ENCODE measurements at places on chromosomes 5 and 9.

GRCh38 chr5:176541338-176542134, 4.3 kb upstream of the RNF44 start:
- peak; percentile 74 for DNase-seq

DNA sequence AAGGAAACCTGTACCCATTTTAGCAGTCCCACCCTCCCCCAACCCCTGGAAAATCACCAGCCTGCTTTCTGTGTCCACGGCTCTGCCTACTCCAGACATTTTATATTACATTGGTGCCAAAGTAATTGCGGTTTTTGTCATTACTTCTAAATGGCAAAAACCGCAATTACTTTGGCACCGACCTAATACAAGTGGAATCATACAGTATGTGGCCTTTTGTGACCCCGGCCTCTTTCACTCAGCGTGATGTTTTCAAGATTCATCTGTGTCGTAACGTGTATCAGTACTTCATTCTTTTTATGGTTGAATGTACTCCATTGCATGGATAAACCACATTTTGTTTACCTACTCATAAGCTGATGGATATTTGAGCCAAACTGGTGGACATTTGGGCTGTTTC, 9.7 kb upstream of the ORM1 start:
- DNase-seq: no peak

- DNase-seq: no peak
Observed at GRCh38 chr5:32088214-32088613, 85.9 kb downstream of the GOLPH3 start.

DNA sequence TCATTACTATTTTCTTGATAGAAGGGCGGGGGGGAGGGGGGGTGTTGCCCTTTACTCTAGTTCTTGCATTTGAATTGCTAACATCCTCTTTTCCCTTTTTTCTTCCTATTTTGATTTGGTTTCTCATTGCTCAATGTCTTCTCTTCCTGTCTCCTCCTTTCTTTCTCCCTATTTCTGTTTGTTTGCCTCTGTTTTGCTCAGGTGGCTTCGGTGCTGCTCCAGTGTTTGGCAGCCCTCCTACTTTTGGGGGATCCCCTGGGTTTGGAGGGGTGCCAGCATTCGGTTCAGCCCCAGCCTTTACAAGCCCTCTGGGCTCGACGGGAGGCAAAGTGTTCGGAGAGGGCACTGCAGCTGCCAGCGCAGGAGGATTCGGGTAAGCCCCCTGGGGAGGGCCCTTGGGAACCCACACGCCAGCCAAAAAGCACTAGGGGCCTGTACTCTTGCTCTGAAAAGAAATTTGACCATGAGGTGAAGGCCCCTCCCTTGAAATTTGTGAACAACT, 48.3 kb downstream of the FAM78A start:
- no peak for DNase-seq

DNA sequence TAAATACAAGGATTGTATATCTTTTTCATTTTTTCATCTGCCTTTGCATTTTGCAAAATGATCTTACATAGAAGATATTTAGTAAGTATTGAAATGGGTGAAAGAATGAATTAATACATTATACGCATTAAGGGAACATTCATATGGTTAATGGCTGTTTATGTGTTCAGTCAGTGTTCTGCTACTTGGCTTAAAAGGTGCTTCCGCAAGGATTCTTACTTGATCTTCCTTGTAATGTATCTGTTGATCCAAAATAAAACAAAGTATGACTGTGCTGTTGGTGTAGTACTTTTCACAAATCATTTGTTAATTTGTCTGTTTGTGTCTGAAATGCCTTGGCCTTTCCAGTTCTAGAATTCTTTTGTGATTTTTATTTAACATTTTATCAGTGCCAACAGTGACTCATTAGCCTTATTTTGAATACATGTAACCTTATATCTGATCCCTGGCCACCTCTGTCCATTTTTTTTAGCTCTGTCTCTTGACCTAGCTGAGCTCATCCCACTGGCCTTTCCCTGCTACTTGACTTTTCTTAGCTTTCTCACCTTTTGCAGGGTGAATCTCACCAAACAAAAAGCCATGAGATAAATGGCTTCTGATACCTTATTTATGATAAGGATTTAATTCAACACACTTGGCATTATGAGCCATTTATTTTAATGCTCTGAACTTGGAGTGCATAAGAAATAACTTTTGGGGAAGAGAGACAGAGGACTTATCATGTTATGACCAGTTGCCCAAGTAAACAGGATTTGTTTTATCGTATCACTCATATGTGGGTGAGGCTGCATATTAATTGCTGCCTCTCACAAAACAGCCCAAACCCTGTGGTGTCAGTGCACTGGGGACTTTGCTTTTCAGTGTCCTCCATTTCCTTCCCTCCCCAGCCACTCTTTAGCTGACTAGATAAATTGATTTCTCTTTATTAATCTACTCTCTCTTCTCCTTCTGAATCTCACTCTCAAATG, 340.3 kb downstream of the KDM4C start:
- DNase-seq: no peak

DNA sequence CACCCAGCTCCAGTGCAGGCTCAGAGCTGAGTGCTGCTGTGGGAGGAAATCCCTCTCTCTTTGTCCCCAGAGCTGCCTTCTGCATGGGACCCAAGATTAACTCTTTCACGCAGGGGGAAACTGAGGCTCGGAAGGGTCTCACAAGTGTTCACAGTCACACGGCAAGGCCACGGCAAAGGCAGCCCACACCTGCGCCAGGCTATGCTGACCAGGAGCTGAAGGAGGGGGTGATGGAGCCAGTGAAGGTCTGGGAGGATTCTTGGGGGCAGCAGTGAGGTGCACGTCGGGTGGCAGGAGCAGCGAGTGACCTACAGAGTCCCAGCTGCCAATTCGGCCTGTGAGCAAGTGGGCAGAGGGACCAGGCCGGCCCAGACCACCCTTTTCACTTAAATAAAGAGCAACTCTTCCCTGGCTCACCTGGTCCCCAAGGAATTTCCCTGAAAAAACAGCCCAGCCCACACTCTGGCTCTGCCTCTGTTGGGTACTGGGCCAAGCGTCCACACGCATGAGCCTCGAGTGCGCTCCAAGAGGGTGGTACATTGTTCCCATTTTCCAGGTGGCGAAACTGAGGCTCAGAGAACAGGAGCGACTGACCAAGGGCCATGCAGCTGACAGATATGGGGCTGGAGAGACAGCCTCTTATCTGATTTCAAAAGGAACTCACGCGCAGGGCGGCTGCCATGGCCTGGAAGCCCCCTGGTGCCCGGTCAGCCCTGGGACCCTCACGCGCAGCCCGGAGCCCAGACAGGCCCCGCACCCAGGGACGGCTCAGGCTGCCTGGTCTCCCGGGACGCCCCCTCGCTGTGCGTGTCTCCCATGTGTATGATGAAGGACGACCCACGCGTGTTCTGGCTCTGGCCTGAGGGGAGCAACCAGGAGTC, 28.2 kb downstream of the SARDH start:
- no peak for DNase-seq

DNA sequence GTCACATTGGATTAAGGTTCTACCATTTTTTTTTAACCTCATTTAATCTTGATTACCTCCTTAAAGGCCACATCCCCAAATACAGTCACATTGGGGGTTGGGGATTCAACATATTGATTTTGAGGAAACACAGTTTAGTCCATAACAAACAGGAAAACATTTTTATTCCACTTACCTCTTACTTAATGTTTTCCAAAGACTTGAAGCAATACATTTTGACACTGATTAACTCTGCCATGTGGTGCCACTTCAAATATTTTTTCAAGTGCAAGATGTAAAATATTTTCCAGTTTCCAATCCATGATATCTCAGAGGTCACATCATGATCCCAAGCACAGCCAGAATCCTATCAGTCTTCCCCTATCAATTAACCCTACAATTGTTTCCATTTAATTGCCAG, 548.0 kb downstream of the CSNK1G3 start:
- no peak for DNase-seq

DNA sequence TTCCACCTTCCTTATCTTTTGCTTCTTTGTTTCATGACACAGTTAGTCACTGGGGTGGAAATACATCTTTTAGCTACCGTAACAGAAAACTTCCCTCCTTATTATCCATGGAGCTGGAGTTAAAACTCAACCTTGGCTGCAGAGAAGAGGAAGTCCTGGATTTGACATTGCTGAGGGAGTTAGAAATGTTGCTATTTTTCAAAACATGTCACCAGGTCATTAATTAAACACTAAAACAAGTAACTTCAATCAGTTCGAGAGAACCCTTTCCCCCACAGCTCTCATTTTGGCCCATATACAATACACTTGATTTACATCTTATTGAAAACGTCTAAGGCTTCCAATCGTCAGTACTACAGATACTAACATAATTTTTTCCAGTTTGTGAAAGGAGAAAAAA, 237.9 kb upstream of the CD180 start:
- no peak for DNase-seq

DNA sequence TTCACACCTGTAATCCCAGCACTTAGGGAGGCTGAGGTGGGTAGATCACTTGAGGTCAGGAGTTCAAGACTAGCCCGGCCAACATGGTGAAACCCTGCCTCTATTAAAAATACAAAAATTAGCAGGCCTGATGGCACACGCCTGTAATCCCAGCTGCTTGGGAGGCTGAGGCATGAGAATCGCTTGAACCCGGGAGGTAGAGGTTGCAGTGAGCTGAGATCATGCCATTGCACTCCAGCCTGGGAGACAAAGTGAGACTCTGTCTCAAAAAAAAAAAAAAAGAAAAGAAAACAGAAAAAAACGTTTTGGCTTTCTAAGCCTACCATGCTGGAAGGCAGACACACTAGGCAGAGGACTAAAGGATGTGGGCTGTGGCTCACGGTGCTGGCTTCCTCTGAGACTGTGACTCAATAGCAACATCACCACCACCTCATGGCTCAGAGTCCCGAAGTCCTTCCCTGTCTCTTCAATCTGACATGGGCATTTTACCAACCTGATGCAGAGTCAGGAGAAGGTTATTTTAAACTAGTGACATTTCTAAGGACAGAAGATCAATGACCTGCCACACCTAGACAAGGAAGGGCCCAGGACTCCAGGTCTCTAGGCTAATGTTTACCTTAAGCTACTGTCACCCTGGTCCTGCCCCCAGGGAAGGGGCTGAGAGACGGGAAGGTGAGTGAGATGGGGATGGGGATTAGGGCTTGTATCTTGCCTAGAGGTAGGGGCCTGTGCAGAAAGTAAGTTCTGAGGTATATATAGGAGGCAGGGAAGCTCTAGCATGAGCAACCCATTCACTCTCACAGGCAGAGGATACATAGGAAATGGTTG, 3.7 kb downstream of the ECSCR start:
- peak; percentile 83 for DNase-seq

GRCh38 chr5:5039918-5040317, 100.2 kb upstream of the ADAMTS16 start:
- DNase-seq: no peak

DNA sequence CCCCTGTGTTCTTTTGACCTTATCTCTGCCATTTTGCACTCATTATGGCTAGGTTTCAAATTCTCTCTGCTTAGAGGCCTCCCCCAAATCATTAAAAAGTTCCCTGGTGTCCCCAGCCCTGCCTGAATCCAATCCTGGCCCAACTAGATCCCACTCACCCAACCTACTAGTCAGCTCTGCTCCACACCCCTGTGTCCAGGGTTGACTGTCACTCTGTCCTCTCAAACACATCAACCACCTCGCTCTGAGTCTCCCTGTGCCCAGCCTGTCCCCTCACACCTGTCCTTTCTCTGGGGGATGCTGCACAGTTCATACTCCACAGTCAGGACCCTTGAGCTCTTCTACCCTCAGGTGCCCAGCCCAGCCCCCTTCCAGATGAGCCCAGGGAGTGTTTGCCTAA, 154.2 kb upstream of the SV2C start:
- no peak for DNase-seq

GRCh38 chr5:176355400-176356178, 6.0 kb downstream of the KIAA1191 start:
- DNase-seq: no peak

GRCh38 chr5:121424976-121425375, 426.7 kb upstream of the FTMT start:
- no peak for DNase-seq

GRCh38 chr5:59483971-59484472, 409.5 kb downstream of the PDE4D start:
- DNase-seq: no peak

DNA sequence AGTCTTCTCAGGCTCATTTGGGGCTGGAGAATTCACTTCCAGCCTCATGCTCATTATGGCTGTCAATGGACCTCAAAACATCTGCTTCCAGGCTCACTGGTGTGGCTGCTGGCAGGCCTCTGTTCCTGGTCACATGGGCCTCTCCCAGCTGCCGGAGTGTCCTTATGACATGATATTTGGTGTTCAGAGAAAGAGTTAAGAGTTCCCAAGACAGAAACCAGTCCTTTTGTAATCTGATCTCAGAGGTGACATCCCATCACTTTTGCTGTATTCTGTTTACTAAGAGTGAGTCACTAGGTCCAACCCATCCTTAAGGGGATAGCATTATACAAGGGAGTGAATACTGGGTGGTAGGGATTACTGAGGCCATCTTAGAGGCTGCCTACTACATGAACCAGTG, 104.6 kb downstream of the CACNA1B start:
- no peak for DNase-seq

- no peak for DNase-seq
Observed at GRCh38 chr5:34598177-34598794, 57.8 kb upstream of the RAI14 start.

GRCh38 chr5:68149189-68149588, 66.4 kb upstream of the PIK3R1 start:
- no peak for DNase-seq

GRCh38 chr5:44257221-44257620, 132.0 kb downstream of the FGF10 start:
- no peak for DNase-seq

DNA sequence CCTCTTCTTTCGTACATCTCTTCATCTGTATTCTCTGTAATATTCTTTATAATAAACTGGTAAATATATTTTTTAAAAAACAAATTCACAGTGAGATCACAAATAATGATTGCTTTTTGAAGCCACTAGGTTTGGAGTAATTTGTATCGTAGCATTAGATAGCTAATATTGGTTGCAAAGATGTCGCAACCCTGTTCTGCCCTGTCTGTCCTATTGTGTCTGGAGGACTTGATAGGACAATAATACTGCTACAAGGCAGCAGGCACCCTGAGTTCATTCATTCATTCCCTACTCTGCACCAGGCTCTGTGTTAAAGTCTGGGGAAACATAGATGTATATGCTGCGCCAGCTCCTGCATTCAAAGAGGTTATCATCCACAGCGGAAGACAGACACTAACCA, 206.7 kb upstream of the KLF4 start:
- no peak for DNase-seq

DNA sequence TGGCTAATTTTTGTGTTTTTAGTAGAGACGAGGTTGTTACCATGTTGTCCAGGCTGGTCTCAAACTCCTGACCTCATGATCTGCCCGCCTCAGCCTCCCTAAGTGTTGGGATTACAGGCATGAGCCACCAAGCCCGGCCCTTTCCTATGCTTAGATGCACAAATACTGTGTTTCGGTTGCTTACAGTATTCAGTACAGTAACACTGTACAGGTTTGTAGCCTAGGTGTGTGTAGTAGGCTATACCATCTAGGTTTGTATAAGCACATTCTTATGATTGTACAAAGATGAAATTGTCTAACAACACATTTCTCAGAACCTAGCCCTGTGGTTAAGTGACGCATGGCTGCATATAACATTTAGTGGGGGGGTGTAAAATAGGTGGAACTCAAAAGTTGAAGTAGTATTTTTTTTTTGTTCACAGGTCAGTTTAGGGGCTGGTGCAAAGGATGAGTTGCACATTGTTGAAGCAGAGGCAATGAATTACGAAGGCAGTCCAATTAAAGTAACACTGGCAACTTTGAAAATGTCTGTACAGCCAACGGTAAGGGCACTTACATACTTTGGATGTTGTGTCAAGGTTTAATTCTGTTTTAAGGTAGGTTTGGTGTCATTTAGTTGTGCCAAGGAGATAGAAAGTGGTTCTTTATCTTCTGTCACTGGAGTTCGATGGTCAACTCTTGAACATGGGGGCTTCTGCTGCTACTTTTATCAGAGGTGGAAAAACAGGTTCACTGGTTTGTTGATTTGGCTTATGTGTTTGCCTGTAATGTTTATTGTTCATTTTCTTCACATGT, 3.4 kb downstream of the NPM1 start:
- no peak for DNase-seq
